ENCODE measurements at places on chromosomes 16 and 17.

DNA sequence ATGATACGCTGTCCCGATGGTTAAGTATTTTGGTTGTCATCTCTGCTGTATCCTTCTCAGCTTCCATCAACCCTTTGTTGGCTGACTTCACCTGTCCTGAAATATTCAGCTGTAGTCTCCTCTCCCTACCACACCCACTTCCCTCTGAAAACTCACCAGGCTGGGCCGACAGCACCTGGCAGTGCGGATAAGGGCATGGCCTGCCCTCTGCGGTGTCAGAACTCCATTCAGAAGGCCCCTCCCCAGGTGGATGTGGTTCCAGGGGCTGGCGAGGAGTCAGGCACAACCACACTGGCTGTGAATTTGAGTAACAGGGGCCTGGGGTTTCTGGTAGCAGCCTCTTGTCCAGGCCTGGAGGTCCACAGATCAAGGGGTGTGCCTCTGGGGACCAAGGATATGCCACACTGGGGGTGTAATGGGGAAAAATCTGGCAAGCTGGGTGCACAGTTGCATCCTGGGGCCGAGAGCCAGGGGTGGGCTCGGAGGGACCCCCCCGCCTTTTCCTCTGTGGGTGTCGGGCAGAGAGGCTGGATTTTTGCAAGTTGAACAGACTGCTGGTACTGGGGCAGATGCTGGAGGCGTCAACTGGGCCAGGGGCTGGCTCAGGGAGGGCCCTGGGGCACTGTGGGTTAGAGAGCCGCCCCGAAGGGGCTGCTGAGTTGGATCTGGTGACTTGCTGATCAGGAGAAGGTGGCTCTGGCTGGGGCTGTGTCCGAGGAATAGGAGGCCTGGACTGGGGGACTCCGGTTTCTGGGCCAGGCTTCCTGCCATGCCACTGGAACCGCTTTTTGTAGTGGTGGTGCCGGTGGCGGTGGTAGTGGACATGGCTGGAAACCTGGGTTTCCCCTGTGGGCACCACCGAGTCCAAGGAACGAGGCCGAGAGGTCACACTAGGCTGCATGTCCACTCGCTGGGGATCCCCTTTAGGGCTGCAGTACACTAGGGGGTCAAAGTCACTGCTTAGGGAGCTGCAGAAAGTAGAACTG lies 5.6 kb upstream of the SUPT4H1 start:
- no peak for DNase-seq

GRCh38 chr16:56047307-56048234 lies 143.7 kb upstream of the GNAO1 start:
- DNase-seq, result no peak

GRCh38 chr17:50352693-50353599 lies 7.0 kb downstream of the XYLT2 start:
- DNase-seq, result no peak

DNA sequence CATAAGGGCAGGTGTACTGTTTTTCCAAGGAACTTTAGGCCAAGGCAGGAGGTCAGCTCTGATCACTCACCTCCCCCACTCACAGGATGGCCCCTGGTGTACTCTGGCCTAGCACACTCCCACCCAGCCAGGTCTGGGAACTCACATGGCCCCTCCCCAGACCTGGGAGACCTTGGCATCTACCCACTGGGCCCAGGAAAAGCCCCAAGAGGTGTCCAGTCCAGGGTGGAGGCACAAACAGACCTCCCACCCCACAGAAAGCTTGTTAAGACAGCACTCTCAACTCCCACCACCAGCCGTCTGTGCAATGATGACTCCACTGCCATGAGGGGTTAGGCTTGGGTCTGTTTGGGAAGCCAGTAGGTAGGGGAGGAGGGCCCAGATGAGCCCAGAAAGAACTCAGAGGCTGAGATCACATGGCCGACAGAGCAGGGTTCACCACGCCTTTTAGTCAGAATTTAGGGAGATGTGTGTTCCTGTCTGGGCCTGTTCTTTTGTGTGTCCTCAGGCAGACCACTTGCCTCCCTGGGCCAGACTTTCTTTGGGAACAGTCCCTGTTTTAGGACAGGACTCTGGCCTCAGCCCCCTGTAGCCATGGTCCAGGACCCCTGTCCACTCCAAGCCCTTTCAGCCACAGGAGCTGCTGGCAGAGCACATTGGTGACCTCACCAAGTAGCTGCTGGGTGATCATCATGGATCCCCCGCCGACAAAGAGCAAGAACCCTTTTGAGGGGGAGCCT lies 12.1 kb upstream of the CBFB start:
- no peak for DNase-seq

GRCh38 chr17:47872651-47873161 lies 21.7 kb upstream of the SP6 start:
- no peak for DNase-seq

- DNase-seq, result no peak
Measured at GRCh38 chr17:46832331-46832821, 13.9 kb upstream of the WNT3 start.

- DNase-seq, result no peak
Measured at GRCh38 chr17:45729294-45729907, 54.7 kb upstream of the CRHR1 start.

DNA sequence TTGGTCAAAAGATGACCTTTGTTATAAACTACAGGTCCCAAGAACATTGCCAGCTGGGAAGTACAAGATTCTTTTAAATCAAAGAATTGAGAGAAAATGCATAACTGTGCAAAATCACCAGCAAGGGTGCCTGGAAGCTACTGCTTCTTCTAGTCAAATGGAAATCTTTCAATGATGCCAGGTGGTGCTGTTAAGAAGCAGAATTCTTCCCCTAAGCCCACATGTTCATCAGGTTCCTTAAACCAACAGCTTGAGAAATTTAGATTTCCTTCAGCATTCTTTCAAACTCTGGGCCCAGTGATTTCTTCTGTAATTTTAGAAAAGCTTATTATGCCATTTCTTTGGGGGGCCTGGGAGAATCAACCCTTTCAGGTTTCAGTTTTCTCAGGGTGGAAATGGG lies 207.8 kb upstream of the WSCD1 start:
- no peak for DNase-seq

DNA sequence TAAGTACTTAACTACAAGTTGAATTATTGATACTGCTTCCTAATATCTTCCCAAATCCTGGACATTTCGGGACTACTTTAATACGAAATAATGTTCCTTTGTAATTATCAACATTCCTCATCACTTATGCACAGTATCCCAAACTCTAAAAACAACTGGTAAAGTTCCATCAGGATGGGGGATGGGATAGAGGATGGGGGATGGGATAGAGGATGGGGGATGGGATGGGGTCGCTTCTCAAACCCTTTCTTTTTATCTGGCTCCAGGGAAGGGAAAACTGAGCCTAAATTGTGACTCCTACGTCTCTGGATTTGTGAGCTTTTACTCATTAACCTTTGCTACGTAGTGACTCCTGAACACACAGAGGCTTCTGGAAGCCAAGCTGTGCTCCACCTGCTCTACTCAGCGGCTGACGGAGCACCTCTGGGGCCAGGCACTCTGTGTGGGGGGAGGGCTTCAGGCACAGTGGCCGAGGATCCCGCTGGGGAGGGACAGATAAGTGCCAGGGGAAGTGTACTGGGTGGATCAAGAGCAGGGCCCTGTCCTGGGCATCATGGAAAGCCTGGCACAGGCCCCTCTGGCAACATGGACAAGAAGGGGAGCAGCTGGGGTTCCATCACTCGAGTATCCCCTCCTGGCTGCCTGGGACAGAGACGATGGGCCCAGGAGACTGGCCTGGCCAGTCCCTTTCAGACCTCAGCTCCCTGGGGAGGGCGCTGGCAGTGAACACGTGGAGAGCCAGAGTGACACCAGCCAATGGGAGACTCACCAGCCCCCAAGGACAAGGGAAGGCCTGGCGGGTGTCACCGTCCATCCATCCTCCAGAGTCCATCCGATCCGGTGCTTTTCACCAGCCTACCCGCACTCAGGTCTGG lies 56.2 kb downstream of the PGS1 start:
- DNase-seq, result no peak

- no peak for DNase-seq
Measured at GRCh38 chr17:29549177-29549923, 17.5 kb downstream of the ABHD15 start.

DNA sequence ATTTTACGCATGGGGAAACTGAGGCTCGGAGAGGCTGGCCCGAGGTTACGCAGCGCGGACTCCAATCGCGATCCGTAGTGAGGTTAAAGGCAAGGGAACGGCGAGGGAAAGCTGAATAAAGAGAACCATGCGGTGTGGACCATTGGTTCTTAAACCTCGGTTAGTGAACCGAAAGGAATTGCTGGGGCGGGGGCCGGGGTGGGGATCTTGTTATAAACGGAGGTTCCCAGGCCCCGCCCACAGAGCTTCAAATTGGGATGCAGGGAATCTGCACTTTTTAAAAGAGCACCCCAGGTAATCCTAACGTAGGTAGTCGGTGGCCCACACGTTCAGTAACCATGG lies 524 bp downstream of the IQCK start:
- no peak for DNase-seq

GRCh38 chr17:48374650-48375230 lies 55.3 kb downstream of the SKAP1 start:
- DNase-seq, result no peak

- DNase-seq, result no peak
Measured at GRCh38 chr17:20926532-20926931, 116.3 kb downstream of the USP22 start.

GRCh38 chr17:57532556-57532955 lies 212.5 kb downstream of the CCDC182 start:
- DNase-seq, result no peak

DNA sequence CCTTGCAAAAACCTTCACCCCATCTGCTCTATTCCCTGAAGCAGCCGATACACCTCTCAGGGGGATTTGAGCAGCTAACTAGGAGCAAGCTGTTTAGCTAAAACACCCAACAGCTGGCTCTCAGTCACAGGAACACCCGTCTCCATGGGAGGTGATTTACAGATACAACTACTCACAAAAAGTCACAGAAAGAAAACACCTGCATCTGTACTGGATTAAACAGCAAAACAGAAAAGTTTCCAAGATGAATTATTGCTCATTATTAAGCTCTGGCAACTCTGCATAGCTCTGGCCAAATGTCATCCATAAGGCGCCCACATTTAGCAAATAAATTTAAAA lies 22.3 kb downstream of the GJC1 start:
- DNase-seq, result no peak

- no peak for DNase-seq
Measured at GRCh38 chr17:80561541-80562114, 17.0 kb downstream of the RPTOR start.

GRCh38 chr17:43900858-43901754 lies 6.2 kb downstream of the MPP2 start:
- DNase-seq, result no peak

DNA sequence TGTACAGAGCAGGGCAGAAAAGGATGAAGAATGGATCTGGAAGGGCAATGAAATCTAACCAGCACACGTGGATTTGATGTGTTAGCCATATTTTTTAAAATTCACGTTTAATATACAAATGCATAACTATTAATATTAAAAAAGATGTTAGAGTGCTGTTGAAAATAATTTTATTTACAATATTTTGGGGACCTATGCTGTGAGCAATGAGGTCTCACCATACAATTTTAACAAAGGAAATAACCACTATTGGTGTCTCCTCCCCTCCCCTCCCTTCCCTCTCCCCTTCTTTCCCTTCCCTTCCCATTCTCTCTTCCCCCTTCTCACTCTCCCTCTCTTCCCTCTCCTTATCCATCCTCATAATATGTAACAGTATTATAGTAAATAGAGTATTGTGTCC lies 64.2 kb upstream of the GPR139 start:
- no peak for DNase-seq
